Stimulated activated naive CD4-positive, alpha-beta T cell (primary cell): ENCODE measurements at places on chromosomes 7 and 10.

DNA sequence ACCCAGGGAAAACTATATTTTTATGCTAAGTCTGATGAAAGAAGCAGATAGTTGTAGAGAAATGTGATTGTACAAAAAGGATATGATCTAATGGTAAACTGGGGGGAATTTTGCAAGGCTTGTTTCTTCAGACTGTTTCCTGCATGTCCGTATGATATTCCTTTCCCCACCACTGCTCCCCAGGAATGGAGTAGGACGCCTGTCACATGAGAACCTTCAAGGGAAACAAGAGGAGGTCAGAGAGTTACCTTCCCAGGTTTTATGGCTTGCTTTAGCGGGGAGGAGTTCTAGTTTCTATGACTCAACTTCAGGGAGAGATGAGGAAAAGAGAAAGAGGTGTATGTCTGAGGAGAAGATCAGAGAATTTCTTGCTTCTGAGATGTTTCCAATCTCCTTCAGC lies 16.4 kb upstream of the ITPRID1 start:
- DNase-seq, result no peak

GRCh38 chr10:31581741-31582323 lies 262.8 kb downstream of the ZEB1 start:
- no peak for DNase-seq

GRCh38 chr7:127689194-127689772 lies 37.3 kb downstream of the SND1 start:
- DNase-seq, result no peak

- no peak for DNase-seq
Observed at GRCh38 chr7:103887853-103888602, 101.4 kb downstream of the RELN start.

- DNase-seq, result no peak
Observed at GRCh38 chr7:17016402-17017010, 134.7 kb upstream of the AGR3 start.

- DNase-seq, result no peak
Observed at GRCh38 chr7:16129431-16130110, 291.8 kb downstream of the CRPPA start.
